ENCODE measurements at places on chromosomes 13 and 19. TPM values are rescaled to one million over a fixed set of nuclear protein-coding genes. Genes with fewer than 3 reads are reported as not detected.
A peak's percentile ranks its signal among the peaks of the same experiment; 100 is the strongest.

Gene UGGT2
- 33.4 TPM for total RNA-seq

DNA sequence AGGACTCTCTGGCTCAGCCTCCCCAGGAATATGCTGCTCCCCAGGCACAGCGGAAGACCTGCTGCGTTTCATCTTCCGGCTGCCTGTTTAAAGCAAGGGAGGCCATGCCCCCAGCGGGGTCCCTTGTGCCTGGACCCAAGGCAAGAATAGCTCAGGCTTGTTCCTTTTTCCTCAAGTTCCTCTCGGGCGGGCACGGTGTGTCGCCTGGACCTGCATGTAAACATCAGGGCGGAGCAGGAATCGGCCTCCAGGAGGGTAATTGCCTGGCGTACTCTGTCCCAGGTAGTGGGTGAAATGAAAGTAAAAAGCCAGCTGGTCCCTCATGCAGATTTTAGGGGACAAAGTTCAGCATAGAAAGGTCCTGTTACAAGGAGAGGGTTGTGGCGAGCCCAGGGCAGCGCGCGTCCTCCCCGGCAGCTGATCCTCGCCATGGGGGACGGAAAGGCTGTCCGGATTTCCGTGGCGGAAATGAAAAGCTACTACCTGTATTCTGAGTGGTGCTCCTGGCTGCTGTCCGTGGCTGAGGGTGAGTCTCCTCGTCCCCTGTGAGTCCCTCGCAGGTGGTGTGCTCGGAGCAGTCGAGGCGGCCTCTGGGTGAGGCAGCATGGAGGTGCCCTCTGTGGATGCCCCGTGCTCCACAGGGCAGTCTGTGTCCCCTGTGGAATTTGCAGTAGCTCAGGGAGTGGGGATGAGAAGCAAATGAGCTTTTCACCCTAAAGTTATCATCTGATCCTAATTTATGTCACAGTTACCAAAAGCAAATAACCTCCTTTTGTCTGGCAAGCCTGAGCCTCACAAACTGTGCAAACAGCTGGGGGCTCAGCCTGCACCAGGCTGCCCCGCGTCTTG is 16.2 kb downstream of the MCF2L start:
- H3K27me3 ChIP-seq = no peaks in the 10 kb centered on the region
- DNase-seq = no peak
- H3K36me3 ChIP-seq = no peaks in the 10 kb centered on the region
- H3K4me1 ChIP-seq = peaks cover 6% of the 10 kb centered on the region
- peak overlapping the region; percentile 2 for H3K4me3 ChIP-seq
- no peak overlapping the region for H3K27ac ChIP-seq

- no peak overlapping the region for H3K4me3 ChIP-seq
- no peak for DNase-seq
- no peak overlapping the region for H3K27ac ChIP-seq
- H3K36me3 ChIP-seq = no peaks in the 10 kb centered on the region
These were observed 39.8 kb upstream of the MCF2L start for GRCh38 chr13:112928972-112929782.

GRCh38 chr19:38229585-38230073 is 5.6 kb upstream of the DPF1 start:
- no peaks in the 10 kb centered on the region for H3K36me3 ChIP-seq
- H3K4me3 ChIP-seq = no peak overlapping the region
- no peak overlapping the region for H3K27ac ChIP-seq
- no peaks in the 10 kb centered on the region for H3K27me3 ChIP-seq
- peaks cover 17% of the 10 kb centered on the region for H3K4me1 ChIP-seq
- DNase-seq = no peak

Measured in vagina (tissue), 2 donors.